WERI-Rb-1 (cell line): ENCODE measurements at places on chromosomes 12 and 14.

GRCh38 chr14:101134161-101134631, 230.7 kb upstream of the RTL1 start:
- no peak for DNase-seq

DNA sequence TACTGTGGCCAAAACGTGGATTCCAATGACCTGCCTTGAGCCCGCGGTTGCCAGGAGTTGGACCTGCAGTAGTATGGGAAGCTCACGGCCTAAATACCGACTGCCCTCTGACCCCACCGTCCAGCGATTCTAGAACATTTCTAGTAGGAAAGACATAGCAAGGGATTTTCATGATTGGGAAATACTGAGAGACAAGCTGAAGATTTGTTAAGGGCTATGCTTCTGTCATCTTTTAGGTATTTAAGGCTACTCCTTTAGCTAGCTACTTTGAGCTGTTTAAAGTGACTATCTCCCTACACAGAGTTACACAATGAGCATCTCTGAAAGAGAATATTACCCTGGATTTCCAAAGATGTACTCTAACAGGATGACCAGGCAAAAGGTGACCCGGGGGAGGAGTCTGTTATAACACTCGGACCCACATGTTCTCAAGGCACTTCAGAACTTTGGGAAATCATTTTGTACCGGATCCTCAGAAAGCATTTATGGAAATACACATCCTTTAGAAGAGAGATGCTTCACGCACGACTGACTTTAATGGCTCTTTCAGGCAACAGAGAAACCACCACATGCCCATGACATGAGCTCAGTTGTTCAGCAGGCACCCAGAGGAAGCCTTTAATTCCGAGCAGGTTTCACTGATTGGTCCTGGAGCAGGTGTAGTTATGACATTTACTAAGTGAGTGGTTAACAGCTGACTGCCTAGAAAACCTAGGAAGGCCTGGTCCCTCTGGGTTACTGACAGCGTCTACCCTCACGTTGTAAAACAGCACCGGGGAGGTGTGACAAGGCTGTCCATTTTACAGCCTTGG, 4.2 kb downstream of the BAG5 start:
- DNase-seq: no peak

DNA sequence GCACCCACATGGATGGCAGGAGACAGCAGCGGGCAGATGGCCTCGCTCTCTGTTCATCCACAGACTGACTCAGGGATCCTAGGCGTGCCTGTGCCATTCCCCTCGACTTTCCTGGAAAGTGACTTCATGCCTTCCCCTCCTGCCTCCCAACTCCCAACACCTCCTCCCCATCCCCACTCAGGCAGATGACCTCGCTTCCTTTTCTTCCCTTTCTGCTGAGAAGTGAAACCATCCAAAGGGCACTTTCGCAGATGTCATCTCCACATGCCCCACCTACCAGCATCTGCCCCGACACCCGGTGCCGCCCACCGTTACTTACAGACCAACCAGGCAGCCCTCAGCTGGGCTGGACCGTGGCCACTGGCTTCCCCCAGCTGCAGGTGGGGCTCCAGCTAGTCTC, 29.6 kb downstream of the BEGAIN start:
- no peak for DNase-seq

GRCh38 chr12:131345521-131346436, 365.1 kb upstream of the SFSWAP start:
- DNase-seq: no peak

GRCh38 chr12:31897781-31898503, 61.3 kb upstream of the RESF1 start:
- DNase-seq: no peak

DNA sequence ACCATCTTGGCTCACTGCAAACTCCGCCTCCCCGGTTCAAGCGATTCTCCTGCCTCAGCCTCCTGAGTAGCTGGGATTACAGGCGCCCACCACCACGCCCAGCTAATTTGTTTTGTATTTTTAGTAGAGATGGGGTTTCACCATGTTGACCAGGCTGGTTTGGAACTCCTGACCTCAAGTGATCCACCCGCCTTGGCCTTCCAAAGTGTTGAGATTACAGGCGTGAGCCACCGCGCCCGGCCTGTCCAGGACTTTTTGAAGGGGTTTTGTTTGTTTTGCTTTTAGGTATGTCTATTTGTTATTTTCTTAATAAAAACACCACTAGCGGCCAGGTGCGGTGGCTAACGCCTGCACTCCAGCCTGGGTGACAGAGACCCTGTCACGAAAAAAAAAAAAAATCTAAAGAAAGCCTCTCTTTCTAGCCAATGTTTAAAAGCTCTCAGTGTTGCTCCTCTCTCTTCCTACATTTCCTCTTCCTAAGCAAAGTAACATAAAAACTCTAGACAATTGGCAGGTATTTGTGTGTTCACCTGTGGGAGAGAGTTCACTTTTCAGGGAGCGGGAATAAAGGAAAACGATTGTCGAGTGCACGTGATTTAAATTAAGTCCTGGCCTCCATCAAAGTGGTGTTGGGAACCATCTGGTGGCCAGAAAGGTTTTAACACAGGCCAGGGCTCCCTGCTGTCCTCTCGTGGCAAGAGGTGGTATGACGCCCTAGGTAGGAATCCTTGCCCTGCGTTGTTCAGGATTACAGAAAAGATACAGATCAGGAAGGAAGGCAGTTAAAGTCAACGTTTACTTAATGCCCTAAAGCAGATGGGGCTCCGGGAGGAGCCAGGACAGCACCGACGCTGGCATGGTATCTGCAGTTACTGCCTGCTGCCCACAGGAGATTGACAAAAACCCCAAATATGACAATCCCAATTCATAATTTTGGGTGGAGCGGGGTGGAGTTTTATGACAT, 36.2 kb upstream of the ATP23 start:
- peak; percentile 90 for DNase-seq

DNA sequence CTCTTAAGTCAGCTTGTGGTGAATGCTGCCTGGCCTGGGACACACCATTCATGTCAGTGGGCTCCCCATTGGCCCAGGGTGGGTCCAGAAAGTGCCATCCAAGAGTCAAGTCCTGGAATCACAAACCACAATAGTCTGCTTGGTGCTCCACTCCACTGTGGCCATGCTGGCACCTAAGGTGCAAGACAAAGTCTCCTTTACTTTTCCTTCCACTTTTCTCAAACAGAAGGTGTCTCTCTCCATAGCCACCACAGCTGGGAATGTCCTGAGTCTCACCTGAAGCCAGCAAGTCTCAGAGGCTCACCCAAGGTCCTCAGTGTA, 9.0 kb downstream of the RDH16 start:
- no peak for DNase-seq

DNA sequence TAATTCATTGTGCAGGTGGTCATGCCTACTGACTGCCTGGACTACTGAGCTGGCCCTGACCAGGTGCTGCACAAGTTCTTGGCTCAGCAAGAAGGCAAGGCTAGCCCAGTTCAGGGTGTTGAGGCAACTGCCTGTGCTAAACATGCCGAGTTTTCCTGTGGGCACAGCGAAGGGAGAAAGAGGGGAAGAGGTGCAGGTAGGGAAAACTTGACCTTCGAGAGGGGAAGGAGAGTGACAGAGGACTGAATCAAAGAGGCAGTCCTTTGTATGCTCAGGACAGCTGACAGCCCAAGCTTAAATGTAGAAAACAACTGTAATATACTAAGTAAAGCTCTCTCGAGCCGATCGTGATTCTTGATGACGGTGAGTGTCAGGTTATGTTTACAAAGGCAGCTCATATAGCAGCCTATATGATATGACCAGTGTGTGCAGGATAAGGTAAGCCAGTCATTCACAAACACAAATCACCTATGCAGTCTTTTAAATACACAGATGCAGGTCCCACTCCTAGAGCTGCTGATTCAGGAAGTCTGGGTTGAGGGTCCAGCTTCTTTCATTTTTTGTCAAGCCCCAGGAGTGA, 2.6 kb downstream of the IRAK3 start:
- no peak for DNase-seq
